ENCODE measurements at places on chromosomes 5 and 9.

DNA sequence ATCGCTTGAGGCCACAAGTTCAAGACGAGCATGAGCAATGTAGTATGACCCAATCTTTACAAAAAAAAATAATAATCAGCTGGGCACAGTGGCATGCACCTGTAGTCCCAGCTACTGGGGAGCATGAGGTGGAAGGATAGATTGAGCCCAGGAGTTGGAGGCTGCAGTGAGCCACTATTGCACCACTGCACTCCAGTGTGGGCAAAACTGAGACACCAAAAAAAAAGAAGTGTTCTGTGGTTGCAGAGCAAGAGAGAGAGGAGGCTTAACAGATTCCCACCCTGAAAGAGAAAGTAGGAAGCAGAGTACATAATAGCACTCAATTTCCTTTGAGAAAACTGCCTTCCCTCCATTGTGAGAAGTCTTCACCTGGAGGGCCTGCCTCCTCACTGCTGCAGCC lies 52.6 kb downstream of the ALDH7A1 start:
- no peak for DNase-seq

DNA sequence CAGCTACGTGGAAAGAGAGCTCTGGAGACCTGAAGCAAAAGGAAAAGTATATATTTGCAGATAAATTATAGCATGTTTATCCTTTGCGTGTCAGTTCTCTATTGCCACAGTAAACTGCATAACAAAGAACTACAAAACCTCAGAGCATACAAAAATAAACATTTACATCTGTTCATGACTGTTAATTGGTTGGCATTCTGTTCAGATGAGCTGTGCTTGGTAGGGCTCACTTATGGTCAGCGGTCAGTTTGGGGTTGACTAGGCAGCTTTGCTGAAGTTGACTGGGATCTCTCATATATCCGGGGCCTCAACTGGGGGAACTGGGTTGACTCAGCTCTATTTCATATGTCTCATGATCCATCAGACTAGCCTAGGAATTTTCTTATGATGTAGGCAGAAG lies 257.7 kb downstream of the TLE1 start:
- DNase-seq: no peak

GRCh38 chr5:73435759-73436534 lies 12.6 kb downstream of the FOXD1 start:
- DNase-seq: no peak

GRCh38 chr5:56350597-56351170 lies 117.6 kb upstream of the ANKRD55 start:
- DNase-seq: no peak

GRCh38 chr5:118366429-118366828 lies 621.9 kb downstream of the DTWD2 start:
- no peak for DNase-seq

DNA sequence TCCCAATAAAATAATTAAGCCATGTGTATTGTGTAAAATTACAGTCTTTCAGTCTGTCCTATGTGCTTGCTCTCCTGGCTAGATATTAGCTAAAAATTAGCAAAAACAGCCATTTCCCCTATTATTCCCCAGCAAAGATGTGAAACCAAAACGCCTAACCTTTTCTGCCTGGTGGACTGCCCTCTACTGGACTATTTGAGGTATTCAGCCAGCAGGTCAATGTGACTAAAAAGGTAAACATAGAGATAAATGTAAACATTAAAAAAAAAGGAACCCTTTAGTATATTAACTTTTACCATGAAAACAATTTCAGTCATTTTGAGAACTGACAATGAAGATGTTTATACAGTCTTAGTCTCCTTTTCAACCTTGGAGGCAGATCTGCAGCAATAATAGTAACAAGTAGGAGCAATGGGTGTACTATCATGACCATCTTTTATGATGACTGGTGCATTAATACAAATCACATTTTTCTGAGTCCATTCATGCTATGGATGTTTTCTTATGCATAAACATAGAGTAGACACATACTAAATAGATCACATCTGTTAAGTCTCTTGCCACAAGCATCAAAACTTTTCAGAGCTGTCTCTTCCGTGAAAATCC lies 10.1 kb downstream of the ATG12 start:
- no peak for DNase-seq

DNA sequence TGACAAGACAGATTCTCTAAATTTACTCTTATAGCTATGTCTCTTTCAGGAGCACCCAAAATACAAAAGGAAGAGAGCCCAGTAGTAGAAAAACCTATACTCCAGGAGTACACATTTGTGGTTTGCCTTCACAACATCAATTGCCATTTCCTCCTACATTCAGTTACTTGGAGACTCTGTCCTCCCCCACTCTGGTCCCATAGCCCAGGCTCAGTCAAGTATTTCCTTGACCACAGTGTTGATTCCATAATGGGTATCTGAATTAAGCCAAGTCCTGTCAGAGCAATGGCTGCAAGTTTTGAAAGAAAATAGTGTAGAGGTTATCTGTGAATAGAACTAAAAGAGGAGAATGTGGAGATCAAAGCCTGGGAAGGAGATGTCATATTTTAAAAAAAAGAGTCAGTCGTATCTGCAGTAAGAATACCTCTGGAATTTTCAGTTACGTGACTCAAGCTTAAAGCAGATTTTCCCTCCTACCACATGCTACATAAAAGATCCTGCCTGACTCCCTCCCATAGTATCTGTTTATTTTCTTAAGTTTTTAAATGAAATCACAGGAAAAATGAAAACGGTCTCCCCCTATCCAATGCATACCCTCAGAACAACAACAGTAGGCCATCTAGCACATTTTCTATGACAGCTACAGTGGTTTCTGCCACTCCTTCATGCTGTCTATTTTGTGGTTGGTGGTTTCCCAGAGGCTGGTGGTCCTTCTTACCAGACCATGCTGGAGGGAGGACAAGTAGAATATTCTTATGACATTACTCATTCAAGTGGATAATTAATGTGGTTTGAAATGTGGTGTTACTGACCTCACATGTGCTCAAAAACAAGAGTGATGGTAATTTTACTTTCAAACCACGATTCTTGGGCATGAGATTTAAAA lies 249.7 kb upstream of the TMEM161B start:
- DNase-seq: no peak

GRCh38 chr5:135724617-135725016 lies 109.8 kb upstream of the SLC25A48 start:
- no peak for DNase-seq

DNA sequence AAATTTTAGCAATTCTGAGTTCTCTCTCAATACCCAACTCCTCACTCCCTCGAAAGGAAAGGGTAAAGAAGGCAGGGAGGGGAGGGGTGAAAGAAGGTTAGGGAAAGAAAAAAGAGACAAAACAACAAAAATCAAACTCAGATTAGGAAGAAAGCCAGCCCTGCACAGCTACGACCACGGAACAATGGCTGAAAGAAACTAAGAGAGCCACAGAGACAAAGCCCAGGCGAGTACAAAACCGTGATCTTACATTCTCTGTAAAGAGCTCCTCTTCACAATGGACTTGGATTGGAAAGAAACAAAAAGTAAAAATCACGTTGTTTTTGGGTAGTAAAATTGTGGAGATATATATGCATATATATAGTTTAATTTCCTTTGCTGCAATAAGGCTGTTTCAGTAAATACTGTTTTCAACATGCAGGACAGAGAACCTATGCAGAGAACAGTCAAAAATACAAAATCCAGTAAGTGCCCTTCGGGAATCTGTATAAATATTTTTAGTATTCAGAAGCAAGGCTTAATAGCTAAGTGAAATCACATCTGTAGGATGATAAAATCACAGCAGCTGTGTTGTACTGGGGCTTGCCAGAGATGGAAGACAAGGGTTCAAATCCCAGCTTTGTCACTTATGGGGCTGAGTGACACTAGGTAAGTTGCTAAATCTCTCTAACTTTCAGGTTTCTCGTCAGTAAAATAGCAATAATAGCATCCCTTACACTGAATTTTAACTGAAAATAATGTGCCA lies 16.9 kb downstream of the PSMB7 start:
- no peak for DNase-seq

- no peak for DNase-seq
Observed at GRCh38 chr9:110605565-110605964, 26.0 kb upstream of the SVEP1 start.

GRCh38 chr5:180026320-180026719 lies 45.2 kb downstream of the RNF130 start:
- no peak for DNase-seq

All from effector CD4-positive, alpha-beta T cell (primary cell).